T-helper 17 cell (primary cell): ENCODE measurements at places on chromosomes 6 and 20.

DNA sequence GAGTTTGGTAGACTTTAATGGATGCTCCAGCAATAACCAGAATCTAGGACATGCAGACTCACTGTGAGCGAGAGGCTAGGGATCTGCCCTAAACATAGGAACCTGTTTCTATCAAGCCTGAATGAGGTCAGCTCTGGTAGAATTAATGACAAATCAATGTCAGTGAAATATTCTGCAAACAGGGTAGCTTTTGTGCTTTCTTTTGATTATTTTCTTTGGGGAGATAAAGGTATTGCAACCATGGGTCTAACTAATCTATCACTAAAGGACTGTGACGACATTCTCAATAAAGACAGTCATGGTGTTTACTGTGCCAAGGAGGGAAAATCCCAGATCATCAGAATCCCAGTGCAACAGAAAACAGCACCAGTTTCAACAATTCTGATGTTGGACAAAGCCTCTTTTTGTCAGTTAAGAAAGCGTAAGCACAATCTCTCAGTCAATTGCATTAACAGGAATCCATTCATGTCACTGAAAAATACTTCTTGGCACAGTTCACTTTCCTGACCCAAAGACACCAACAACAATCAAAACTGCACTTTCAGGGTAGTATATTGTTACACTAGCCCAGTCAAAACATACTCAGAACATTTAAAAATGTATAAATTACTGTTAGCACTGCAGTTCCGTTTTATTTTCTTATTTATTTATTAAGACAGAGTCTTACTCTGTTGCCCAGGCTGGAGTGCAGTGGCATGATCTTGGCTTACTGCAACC is 36.8 kb upstream of the SMIM29 start:
- DNase-seq = no peak

DNA sequence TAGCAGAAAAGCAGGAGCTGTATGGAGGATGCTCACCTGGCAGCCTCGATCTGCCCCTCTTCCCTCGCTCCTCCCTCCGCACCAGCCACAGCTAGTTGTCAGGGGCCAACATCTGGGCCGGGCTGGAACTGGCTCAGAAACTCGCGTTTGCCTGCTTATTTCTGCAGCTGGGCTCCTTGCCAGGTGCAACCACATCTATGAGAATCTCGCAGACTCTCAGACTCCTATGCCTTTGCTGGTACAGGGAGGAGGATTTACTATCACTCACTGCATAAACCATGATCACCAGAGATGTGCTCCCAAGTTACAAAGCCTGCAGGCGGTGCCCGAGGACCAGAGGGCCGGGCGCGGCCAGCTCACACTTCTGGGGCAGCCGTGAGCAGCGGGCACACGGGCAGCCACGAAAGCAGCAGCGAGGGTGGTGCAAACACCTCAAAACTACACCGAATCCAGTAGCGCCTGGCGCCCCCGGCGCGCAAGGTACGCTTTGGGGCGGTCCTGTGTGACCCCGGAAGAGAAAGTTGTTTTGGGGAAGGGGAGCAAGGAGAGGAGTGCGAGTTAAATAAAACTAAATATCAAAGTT is 577 bp upstream of the LRRC1 start:
- DNase-seq = peak; percentile 37

DNA sequence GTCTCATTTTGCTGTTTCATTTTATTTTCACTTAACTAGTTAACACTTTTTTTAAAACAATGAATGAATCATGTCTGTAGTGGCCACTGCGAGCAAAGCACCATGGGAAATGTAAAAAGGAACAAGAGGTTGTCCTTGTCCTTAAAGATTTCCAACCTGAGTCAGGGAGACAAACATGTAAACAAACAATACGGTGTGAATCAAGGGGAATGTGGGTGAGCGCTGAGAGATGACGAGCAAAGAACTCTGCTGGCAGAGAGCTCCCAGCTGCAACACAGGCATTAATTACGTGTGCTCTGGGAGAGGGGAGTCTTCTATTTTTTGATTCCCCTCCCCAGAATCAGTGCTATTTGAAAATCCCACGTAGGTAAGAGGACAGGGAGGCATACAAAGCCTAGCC is 84.3 kb downstream of the ATXN1 start:
- DNase-seq = no peak

GRCh38 chr6:22943327-22943726 is 374.0 kb downstream of the HDGFL1 start:
- DNase-seq = no peak

DNA sequence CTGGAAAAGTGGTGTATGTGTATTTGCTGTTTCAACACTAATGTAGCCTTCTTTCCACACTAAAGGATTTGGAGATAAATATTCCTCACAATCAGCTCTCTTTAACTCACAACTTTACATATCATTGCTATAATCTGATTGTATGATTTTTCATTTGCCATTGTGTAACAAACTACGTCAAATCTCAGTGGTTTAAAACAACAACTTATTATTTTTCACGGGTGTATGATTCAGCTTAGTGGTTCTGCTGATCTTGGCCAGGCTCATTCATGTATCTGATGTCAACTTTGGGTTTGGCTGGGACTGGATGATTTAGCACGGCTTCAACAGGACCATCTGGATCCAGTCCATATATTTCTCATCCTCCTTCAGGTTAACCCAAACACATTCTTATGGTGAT is 55.4 kb upstream of the TMX4 start:
- DNase-seq = no peak

DNA sequence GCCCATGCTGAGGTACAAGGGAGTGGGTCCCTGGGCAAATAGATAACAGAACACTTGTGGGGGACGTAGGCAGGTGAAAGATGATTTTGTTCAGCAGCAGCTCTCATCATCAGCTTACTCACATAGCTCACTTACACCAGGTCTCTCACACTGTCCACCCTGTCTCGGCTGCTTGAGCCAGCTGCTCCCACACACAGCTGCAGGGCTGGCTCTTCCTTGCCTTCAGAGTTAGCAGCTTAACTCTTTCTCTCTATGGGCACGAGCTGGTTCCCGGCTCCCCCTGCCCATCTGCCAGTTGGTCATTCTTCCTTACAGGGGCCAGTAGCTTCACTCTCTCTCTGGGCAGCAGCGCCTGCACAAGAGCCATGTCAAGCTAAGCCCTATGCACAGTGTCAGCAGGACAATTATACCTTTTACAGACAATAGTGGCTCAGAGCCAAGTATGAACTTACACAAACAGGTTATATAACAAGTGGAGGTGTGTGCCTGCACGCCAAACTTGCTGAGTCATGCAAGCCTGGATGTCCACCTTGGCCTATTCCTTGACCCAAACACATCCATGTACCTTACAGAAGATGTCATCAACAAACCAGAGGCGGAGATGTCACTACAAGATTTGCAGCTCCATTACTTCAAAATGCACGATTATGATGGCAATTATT is 18.7 kb downstream of the ZNF391 start:
- no peak for DNase-seq

DNA sequence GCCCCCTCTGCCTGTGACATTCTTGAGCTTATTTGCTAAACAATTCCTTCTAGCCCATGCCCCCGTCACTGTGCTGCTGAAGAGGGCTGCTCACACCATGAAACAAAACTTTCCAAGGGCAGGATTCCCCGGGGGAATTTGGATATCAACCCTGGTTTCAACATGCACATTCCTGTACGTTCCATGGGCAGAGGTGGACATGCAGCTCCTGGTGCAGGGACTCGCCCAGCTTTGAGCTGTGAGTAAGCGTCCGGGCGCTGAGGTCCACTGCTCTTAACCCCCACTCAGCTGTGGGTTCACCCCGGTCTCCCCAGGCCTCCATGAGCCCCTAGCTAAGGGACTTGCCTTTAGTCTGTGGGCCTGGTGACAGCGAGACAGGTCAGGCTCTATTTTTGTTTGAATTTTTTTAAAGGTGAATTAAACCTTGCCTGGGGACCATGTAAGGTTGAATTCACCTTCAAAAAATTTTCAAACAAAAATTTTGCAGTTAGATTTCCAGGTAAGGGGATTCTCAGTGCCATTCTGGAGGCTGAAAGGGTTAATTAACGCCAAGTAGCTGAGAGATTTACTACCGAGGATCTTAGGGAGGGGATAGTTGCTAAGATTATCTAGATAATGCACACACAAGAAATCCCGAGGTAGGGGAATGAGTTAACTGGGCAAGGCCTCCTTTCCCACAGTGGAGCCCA is 70.3 kb upstream of the SLC22A23 start:
- DNase-seq = no peak

- DNase-seq = no peak
Observed at GRCh38 chr6:112957536-112957916, 610.4 kb downstream of the RFPL4B start.

GRCh38 chr6:121442576-121442975 is 7.1 kb downstream of the GJA1 start:
- no peak for DNase-seq

- DNase-seq = no peak
Observed at GRCh38 chr6:129491436-129491835, 218.5 kb downstream of the ARHGAP18 start.

DNA sequence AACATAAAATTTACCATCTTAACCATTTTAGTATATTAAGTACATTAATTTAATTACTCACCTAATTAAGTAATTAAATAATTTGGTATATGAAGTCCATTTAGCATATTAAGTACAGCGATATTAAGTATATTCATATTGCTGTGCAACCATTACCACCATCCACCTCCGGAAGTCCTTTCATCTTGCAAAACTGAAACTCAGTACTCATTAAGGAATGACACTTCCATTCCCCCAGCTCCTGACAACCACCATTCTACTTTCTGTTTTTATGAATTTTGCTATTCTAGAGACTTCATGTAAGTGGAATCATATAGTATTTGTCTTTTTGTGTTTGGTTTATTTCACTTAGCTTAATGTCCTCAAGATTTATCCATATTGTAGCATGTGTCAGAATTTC is 61.1 kb upstream of the GTSF1L start:
- DNase-seq = no peak

- no peak for DNase-seq
Observed at GRCh38 chr20:35216541-35216940, 9.9 kb upstream of the MMP24 start.

DNA sequence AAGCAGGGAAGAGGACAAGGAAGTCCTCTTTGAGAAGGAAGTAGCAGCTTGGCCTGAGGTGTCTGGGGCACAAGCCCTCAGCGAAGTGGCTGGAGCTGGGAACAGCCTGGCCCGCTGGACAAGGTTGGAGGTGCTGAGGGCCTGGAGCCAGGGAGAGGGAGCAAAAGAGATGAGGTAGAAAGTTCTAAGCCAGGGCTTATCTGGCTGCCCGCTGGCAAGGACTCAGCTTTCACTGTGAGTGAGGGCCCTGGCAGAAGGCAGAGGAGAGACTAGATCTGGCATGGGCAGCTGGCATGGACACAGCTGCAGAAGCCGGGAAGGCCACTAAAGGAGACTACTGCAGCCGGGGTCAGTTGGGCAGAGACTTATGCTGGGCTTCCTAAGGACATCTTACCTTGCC is 21.8 kb upstream of the PCMTD2 start:
- no peak for DNase-seq

DNA sequence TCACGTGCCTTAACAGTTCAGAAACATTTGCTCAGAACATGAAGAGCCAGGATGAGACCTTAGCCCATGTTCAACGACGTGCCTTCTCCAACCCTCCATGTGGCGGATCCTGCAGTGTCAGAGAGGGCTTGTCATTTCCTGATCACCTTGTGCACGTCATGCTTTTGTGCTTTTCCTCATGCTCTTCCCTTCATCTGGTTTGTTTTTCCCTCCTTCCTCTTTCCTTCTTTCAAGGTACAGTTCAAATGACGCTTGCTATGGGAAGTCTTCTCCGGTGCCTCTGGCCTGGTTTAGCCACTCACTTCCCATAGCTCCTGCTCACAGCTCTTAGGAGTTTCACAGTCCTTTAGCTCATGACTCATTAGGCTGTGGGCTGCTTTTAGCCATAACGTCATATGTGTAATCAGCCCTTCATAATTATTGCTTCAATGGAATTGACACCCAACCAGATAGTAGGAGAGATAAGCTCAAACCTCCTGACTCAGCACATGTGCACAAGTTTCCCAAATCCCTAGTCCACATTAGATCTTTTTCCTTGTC is 102.7 kb upstream of the CNKSR3 start:
- DNase-seq = no peak
